Spinal cord (tissue), 10 donors: ENCODE measurements at places on chromosomes 7 and 10.

DNA sequence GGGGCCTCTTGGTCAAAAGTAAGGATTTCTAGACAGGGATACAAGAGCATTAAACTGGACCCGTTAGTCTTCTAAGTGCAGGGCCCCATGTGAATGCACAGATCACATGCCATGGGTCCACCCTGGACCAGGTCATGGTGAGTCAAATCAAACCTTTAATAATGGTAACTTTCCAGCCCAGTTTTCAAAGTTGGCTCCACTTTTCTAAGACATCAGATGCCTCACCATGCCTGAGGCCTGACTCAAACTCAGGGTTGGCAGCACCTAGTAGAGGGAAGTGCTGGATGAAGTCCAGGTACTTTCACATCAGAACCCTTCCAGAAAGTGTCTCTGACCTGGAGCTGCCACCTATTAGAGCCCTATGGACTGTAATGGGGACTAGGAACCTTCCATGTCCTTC, 9.7 kb upstream of the SMIM30 start:
- no peak for DNase-seq

DNA sequence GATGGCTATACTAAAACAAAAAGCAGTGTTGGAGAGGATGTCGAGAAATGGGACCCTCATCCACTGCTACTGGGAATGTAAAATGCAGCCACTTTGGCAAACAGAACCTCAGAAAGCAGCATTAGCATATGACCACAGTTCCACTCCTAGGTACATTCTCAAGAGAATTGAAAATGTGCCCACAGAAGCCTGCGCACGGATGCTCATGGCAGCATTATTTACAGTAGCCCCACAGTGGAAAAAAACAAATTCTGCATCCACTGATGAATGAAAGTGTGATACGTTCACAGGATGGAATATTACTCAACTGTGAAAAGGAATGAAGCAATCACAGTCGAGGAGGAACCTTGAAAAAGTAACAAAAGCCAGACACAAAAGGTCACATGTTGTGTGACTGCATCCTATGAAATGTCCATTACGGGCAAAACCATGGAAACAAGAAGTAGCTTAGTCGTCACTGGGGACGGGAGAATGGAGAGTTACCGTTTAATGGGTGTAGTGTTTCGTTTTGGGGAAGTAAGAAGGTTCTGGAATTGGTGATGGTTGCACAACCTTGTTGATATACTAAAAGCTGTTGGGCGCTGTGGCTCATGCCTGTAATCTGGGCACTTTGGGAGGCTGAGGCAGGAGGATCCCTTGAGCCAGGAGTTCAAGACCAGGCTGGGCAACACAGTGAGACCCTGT, 2.5 kb upstream of the UPK3B start:
- no peak for DNase-seq

DNA sequence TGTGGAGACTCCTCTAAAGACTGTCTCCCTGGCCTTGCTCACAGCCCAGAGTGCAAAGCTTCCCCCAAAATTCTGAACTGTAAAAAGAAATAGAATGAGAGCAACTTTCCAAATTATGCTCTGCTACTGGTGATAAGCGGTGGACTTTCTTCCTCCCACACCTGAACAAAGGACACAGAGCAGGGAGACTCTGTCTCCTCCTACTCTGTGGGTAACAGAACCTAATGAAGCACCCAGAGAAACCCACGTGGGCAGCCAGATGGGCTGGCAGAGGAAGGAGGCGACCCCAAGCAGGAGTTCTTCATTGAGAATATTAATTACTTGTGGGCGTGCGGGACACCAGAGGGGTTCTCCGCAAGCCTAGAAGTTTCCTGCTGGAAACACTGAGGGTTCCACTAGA, 139.5 kb downstream of the KMT2E start:
- no peak for DNase-seq

GRCh38 chr7:135662123-135662372, 266 bp upstream of the STMP1 start:
- no peak for DNase-seq

DNA sequence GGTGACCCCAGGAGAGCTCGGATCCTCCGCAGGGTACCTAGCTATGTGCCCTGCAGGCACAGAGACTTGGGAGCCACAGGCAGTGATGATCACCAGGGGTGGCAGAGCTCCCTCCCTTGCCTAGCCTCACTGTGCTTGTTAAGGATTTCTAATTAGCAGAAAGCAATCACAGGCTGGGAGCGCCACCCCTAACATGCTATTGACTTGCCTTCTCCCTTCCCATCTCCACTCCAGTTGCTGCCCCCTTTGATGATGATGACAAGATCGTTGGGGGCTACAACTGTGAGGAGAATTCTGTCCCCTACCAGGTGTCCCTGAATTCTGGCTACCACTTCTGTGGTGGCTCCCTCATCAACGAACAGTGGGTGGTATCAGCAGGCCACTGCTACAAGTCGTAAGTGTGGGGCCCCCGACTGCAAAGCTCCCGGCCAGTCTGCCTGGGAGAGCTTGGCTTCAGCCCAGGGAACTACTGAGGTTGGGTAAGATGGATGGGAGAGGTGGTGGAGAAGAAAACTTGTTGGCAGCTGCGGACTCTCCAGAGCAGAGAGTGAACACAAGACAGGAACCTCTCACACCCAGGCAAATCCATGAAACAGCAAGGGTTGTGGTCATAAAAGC, 1.2 kb downstream of the PRSS1 start:
- no peak for DNase-seq

DNA sequence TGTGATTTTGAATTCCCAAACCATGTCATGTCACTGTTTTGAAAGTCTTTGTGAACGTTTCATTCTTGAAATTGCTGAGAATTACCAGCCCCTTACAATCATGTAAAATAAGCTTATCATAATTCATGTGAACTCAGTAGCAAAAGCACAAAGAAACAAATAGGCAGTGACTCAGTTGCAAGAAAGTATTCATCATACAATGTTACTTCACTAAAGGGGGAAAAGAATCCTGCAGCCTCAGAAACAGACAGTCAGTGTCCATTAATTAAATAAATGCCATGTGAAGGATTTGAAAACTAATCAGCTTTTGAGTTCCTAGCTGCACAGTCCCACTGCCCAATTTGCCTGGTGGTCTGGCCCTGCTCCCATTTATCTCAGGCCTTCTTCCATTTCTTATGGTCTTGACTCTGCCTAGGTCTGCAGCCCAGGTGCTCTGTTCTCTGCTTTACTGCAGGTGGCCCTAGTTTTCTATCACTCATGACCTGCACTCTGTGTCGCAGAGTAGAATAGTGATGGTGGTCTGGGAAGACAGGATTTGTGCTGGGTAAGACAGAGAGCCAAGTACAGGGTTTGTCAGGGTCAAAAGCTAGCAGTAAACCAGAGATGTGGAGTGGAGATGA, 99.7 kb downstream of the PLCE1 start:
- no peak for DNase-seq

DNA sequence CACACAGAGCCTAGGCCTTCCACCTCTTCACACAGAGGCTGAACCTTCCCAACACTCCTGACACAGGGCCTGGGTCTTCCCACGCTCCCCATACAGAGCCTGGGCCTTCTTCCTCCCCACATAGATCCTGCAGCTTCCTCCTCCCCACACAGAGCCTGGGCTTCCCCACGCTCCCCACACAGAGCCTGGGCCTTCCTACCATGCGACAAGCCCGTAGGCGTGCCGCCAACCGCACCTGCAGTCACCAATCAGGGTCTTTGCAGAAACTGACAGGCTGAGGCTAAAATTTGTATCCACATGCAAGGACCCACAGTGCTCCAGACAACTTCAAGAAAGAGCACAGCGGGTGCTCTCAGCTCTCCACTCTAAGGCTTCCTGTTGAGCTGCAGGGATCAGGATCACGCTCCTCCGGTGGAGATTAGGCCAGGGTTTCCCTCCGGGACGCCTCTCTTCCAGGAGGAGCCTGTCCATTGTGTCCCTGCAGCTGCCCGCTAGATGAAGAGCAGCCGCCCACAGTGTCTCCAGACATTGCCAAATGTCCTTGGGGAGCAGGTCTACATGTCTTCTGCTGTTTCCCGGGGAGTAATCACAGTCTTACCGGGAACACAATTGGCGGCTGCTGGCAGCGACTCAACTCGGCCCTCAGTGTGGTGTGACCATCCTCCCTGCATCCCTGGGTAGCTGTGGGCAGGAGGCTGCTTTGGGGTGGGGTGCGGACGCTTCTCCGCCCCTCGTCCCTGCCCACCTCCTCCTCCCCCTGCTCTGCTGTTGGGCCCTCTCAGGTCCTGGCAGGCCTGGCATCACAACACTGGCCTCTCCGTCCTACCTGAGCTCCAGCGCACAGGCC, 9.7 kb downstream of the CFAP46 start:
- DNase-seq: no peak

- peak; percentile 42 for DNase-seq
Measured at GRCh38 chr10:11810313-11810766, 12.8 kb upstream of the PROSER2 start.

- no peak for DNase-seq
Measured at GRCh38 chr7:158738841-158739240, 34.2 kb upstream of the NCAPG2 start.

DNA sequence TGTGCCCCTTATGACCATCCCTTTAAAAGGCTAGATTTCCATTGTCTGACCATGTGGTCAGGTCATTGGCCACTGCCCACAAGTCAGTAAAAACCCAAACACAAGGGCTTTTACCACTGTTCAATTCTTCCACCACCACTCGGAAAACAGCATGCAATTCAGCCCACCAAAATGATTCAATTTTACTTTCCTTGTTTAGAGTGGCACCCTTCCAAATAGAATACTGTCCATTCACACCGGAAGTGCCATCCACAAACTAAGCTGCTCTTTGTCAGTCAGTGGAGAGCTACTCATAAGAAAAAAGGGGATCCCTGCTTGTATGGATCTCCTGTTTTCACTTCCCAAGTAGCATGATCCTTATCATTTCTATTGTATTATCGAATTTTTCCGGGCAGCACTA, 350.7 kb upstream of the MBL2 start:
- no peak for DNase-seq

DNA sequence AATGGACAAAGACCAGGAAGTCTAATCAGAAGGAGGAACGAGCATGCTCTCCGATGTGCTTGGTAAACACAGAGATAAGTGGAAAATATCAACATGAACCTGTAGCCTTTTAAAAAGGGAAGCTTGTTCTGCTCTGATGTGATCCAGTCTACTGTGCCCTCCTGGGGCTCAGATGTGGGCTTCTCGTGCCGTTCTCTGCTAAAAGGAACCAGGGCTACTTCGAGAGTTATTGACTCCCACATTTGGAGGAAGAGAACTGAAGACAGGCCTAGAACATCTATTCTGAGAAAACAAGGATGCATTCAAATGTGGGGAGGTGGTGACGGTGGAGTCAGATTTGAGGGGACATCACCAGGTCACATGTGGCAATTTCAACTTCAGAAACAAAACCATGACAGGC, 325.4 kb downstream of the GLRX3 start:
- no peak for DNase-seq

DNA sequence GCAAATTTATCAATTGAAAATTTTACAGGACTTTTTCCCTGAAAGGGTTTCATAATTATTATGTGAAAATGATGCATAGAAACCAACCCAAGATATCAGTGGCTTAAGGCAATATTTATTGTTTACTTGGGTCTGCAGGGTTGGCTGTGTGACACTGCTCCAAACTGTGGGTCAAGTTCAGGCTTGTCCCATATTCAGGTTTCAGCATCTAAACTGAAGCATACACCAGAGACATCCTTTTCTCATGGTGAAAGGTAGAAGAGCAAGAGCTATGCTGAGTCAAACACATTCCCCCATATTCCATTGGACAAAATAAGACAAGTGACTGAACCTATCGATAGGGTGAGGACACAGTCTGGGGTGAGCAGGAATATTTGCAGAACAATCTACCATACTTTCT, 110.9 kb downstream of the MAPK8 start:
- DNase-seq: no peak

- no peak for DNase-seq
Measured at GRCh38 chr10:9254353-9254752, 1199.9 kb downstream of the GATA3 start.

DNA sequence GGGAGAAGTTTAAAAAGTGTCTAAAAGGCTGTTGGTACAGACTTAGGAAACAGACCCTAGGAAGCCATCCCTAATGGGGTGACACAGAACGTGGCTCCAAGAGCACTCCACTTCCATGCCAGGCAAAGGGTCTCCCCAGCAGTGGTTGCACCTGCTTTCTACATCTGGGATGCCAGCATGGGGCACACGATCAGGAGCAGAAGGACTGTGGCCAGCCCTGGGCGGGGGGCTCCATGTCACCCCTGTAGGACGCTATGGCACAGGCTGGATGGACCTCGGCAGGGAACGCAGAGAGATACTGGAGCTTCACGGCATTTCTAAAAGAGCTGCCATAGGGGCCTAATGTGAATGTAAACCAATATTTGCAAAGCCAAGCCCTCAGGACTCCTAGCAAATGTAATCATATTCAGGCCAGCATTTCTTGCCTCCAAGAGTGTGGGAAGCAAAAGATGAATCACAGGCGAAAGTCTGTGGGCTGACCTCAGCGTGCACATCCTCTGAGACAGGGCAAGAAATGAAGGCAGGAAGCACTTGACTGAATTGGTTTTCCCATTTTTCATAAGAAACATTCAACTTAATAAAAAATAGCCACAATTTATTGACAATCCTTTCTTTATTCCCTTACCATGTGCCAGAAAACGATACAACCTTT, 93.9 kb downstream of the ATXN7L1 start:
- no peak for DNase-seq

- DNase-seq: no peak
Measured at GRCh38 chr7:96723622-96724021, 14.0 kb upstream of the SEM1 start.

DNA sequence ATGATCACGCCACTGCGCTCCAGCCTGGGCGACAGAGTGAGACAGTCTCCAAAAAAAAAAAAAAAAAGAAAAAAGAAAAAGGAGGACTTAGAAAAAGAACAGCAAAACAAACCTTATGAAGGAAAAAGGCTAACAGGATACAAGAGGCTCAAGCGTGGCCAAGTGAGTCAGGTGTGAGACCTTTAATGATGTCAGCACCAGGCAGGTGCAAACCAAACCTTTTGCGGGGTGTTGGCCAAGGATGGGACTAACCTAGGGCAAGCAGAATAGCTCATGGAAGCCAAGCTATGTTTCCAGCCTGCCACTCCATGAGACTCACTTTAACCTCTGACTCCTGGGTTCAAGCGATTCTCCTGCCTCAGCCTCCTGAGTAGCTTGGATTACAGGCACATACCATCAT, 11.3 kb upstream of the GNA12 start:
- DNase-seq: no peak

GRCh38 chr7:150937848-150938561, 40.1 kb downstream of the KCNH2 start:
- no peak for DNase-seq

DNA sequence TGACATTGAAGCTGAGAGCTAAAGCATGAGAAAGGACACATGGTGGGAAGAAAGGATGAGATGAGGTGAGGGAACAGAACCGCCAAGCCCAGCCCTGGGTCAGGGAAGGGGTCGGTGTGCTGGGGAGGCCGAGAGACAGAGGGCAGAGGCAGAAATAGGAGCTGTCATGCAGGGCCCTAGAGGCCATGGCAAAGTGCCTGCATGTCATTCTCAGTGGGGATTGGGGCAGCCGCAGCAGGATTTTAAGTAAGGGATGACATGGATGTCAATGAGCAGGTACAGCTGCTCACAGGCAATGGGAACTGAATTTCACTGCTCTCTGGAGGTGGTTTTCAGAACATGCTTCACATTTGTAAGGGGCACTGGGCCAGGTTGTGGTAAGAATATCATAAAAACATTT, 227.4 kb downstream of the RAB11FIP2 start:
- DNase-seq: no peak
